NCI-H69 (cell line): ENCODE measurements at places on chromosomes 7 and 10.

DNA sequence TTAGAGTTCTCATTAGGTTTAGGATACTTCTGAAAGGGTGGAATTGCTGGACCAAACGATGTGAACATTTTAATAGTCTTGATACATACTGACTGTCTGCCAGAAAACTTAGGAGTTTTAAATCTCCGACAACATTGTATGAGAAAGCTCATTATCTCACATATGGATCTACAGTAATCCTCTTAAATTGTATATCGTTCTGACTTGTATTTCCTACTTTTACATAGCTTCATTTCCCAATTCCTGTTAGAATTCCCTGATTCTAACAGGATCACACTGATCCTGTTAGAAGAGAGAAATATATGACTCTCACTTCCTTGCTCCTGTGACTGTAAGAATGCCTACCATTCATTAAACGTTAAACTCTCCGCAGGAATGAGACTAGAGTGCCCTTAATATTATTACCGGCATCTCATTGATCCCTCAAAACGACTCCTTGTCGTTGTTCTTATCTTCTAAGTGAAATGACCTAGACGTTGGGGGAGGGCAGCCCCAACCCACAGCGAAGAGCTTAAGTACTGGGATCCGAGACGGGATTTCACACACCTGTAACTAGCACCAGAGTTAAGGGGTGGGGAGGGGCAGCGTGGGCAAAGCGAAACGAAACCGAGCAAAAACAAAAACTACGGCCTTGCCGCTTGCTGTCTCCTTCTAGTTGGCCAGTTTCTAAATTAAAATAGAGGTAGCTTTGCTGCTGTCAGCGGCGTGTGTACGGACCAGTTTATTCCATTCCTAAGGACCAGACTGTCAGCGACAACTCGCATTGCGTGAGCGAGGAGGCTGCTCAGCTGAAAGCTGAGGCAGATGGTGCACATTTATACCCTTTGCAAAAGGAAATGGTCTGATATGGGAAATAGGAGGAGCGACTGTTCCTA, 678 bp upstream of the TMEM106B start:
- DNase-seq, result peak; percentile 86

DNA sequence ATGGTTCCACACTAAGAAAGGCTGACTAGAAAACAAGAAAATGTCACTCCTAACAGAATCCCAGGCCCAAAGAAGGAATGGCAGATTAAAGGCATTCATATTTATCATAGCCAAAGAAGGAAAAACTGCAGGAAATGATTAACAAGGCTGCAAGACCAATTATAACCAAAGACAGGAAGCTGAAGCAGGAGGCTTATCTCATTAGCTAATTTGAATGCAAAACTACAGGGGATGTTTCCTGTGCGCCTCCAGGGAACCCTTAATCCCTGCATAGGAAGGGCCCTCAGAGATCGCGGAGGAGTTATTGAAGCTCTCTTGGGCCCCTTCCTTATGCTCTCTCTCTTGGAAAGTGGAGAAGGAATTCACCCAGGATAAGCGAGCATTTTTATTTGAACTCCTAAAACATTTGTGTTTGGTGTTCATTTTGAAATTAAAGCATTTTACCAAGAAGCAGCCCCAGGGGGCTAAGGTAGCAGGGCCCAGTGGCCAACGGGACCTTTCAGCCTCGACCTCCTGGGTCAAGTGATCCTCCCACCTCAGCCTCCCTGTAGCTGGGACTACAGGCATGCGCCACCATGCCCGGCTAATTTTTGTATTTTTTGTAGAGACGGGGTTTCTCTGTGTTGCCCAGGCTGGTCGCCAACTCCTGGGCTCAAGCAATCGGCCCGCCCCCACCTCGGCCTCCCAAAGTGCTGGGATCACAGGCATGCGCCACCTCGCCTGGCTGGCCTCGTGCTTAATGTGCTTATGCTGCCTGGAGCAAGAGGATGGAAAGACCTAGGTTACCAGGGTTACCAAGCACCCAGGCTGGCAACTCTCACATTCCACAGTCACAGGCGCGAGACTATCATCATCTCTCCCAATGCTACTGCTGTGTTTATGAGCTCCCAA, 24.1 kb upstream of the PROSER2 start:
- DNase-seq, result peak; percentile 37

DNA sequence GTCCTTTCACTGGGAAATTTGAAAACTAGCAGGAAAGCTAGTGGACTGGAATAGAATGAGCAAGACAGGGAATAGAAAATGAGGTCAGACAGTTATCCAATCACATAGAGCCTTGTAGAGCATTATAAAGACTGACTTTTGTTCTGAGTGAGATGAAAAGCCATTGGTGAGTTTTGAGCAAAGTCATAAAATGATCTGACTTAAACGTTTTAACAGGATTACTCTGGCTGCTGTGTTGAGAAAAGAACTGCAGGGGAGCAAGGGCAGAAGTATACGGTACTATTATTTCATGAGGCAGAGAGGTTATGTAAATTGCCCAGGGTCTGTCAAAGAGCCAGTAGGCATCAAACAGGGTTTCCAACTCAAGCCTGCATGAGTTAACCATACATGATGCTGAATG, 393.4 kb downstream of the TFEC start:
- DNase-seq, result peak; percentile 74

- DNase-seq, result peak; percentile 95
These were observed 162.4 kb upstream of the MDFIC start for GRCh38 chr7:114759347-114760062.

DNA sequence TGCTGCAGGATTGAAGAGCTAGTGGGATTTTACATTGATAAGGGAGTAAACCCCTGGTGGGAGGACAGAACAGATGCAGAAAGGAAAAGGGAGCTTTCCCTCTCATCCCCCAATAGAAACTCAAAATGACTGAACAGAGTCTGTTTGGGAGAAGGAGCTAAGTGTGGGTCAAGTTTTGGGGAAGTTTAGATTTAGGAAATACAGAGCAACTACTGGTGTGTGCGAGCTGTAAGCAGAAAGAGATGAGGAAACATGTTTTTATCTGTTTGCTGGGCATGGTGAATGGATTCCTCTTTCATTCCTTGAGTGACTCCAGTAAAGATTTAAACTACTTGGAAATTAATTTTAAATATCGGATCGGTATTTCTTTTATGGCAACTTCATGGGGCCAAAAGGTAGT, 132.7 kb downstream of the AOAH start:
- DNase-seq, result no peak

- no peak for DNase-seq
These were observed 80.7 kb downstream of the ZNF365 start for GRCh38 chr10:62454687-62455397.

GRCh38 chr7:45582868-45583277, 8.7 kb downstream of the ADCY1 start:
- no peak for DNase-seq

DNA sequence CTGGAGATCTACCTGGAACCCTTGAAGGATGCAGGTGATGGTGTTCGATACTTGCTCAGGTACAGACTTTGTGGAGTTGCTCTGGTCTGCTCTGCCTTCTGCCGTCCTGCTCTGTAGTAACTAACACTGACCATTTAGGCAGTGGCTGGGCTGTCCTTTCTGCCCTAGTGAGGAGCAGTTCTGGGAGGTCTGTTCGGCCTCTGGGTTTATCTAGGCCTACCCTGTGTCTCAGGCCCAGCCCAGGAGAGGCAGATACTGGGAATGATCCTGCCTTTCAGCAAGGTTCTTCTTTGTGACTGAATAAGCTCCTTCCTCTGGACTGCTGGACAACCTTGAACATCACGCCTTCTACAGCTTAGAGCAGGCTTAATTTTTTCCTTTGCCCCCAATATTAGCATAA, 1.7 kb downstream of the ZFYVE27 start:
- DNase-seq, result no peak

GRCh38 chr10:63483983-63484382, 18.2 kb upstream of the JMJD1C start:
- DNase-seq, result no peak

DNA sequence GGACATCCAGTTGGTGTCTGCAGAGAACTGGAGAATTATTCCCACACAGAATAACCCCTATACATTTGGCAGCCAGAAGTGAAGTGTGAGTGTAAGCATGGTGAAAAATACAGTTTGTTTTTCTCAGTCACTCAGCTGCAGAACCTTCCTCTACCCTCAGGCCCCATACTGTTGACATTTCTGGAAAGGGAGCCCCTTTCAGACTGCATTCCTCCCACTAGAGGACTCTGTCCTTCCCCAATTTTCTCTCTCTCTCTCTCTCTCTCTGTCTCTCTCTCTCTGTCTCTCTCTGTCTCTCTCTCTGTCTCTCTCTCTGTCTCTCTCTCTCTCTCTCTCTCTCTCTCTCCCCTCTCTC, 86.8 kb upstream of the STEAP1B start:
- peak; percentile 37 for DNase-seq

DNA sequence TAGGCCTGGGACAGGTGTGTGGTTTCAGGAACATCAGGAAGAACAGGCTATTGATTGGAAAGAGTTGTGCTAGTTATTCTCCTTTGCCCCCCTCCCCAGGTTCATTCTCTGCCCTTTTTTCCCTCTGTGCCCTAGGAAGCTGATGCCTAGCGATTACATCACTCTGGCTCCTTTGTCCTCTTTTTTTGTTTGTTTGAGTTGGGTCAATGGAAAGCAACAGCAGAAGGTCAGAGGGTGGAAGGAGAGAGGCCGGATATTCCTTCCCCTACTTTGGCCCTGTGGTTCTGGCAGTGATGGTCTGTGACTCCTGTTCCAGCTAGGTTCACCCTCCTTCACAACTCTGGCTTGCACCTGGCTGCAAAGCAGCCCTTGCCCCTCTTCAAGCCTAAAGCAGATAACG, 18.9 kb downstream of the LOXL4 start:
- peak; percentile 21 for DNase-seq

- DNase-seq, result no peak
These were observed 222.4 kb upstream of the GRB10 start for GRCh38 chr7:51005074-51005473.

GRCh38 chr7:148623586-148624282, 33.2 kb downstream of the C7orf33 start:
- DNase-seq, result no peak

- DNase-seq, result no peak
These were observed 2.8 kb downstream of the UPK3B start for GRCh38 chr7:76512941-76513816.

GRCh38 chr7:116528008-116528789, 3.4 kb downstream of the CAV1 start:
- DNase-seq, result no peak

DNA sequence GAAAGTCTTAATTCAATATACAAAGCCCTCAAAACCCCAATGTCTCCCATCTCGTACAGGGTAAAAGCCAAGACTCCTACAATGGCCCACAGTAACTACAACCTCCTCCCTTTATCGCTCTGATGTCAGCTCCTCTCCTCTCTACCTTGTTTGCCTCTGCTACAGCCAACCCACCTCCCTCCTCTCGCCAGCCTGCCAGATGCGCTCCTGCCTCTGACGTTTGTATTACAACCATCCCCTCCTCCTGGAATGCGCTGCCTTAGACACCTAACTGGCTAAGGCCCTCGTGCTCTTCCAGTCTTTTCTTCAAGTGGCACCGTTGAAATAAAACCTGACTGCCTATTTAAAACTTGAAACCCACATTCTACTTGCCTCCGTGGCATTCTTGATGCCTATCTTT, 115.3 kb upstream of the MYO3A start:
- peak; percentile 87 for DNase-seq

DNA sequence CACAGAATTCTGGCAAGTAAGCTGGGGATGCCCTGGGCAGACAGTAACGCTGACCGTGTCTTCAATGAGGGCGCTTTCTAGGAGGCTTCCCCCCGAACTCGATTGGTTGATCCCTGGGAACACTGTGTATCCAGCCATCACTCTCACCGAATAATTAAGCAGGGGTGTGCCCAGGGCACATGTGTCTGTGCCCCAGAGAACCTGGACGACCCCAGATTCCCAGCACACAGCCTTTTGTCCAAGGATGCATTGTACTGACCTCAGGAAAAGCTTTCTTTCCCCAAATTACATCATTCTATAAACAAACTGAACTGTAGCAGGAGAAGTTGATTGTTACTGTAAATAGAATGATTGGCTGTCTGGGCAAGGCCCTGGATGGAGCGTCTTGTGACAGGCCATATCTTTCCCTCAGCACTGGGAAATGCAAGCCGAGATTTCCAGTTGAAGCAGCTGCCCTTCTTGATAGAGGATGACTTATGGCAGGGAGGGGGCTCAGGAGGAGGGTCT, 6.6 kb upstream of the DEPP1 start:
- no peak for DNase-seq

GRCh38 chr10:43215758-43216455, 51.0 kb downstream of the RASGEF1A start:
- no peak for DNase-seq

- peak; percentile 24 for DNase-seq
These were observed 10.9 kb downstream of the PDZD8 start for GRCh38 chr10:117364110-117364960.

GRCh38 chr7:82677493-82677892, 233.9 kb upstream of the CACNA2D1 start:
- peak; percentile 85 for DNase-seq

DNA sequence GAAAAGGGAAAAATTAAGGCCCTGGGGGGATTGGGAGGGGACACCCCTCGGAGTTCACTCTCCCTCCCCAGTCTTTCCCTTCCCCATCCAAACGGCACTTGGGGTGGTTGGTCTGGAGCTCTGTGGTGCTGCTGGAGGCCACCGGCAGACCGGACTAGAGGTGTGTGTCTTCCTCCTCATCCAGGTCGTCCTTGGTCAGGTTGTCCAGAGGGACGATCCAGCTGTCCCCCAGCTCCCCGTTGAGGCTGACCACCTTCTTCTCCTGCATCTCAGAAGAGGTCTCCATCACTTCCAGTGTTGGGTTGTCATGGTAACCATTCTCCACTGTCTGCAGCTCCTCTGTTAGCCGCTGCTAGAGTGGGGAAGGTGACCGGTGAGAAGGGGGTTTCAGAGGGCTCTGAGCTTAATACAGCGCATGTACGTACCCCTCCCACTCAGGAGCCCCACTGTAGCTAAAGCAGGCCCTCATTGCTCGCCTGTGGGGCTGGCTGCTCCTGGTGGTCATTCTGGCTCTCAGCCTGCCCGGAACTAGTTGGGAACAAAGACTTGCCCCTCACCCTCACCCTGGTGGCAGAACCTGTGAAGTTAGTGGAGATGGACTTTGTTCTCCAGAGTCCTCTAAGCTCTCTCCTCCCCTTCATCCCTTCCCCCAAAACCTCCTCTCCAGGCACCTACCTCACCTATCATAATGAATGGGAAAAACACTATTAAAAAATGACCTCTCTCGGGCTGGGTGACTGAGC, 52.1 kb downstream of the PODXL start:
- DNase-seq, result no peak

DNA sequence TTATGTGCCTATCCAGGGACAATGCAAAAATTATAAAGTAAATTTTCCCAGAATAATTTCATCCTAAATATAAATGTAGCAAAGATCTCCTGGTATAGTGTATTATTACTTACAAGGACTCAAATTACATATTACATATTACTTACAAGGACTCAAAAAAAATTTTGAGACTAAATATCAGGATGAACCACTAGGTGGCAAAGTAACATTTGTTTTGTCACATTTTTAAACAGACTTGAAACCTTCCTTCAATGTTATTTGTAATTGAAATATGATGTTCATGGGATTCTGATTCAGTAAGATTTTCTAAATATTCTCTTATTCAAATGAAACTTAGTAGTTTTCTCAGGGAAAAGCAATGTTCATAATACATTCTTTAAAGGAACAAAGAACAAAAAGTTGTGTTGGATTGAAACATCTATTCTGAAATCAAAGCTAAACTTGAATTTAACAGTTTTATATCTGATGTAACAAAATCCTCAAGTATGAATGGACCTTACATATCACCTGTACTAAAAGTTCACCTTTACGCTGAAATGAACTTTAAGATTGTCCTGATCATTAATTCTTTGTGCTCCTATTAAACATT, 74.3 kb upstream of the GNAI1 start:
- peak; percentile 79 for DNase-seq

- no peak for DNase-seq
These were observed 903.3 kb downstream of the CCSER2 start for GRCh38 chr10:85231534-85232270.

- DNase-seq, result no peak
These were observed at the start of gene GIMAP8 for GRCh38 chr7:150450491-150451001. TSS of gene GIMAP8 (plus strand) at chr7:150450630. CDS start at chr7:150466699, 16,069 bp downstream.
